ENCODE measurements at places on chromosomes 5 and 9.

DNA sequence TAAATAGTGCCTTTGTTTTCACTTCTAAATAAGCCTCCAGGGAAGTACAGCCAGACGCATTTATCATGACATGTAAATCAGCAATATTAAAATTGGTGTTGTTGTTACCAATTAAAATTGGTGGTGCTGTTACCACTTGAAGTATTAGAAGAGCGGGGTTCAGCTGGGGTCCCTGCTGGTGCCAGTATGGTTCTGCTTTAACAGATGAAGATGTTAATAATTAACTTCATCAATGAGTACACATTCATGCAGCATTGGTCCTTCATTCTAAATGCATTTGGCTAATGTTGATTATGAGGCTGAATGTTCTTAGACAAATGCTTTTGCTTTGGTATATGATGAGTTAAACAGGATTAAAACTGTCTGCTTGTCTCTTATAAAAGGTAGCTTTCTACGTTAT, 67.6 kb upstream of the TMC1 start:
- no peak for DNase-seq

DNA sequence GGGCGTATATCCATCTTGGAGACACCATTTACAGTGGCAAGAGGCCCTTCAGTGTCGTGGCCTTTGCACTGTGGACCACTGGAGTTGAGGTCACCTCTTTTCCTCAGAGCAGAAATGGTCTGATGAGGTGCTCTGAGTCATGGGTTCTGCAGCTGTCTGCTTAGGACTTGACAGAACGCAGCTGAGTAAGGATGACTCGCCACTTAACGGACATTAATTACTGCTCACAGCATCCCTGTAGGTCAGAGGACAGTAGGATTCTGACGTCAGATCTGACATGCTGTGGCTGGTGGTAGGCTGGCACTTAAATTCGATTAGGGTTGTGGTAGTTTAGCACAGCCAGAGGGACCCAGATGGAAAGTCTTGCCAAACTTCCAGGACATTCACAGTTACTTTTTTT, 479.4 kb downstream of the DMAC1 start:
- DNase-seq = no peak

DNA sequence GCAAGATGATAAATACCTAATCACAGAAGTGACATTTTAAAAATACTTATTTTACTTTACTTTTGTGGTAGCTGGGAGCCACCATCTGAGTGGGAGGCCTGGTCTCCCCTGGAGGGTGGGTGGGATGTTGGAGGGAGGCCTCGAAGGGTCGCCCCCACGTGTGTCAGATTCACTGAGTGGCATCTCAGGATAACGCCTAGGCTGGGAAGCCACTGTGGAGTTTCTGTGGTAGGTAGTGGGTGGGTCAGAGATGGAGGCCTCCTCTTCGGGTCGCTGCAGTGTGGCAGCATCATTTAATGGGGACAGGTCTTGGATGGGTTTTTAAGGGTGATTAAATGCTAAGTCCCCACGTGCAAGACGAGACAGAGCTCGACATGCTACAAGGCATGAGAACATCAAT, 1154.8 kb upstream of the CDH18 start:
- no peak for DNase-seq

- DNase-seq = no peak
Observed at GRCh38 chr5:142079306-142079721, 29.3 kb upstream of the NDFIP1 start.

DNA sequence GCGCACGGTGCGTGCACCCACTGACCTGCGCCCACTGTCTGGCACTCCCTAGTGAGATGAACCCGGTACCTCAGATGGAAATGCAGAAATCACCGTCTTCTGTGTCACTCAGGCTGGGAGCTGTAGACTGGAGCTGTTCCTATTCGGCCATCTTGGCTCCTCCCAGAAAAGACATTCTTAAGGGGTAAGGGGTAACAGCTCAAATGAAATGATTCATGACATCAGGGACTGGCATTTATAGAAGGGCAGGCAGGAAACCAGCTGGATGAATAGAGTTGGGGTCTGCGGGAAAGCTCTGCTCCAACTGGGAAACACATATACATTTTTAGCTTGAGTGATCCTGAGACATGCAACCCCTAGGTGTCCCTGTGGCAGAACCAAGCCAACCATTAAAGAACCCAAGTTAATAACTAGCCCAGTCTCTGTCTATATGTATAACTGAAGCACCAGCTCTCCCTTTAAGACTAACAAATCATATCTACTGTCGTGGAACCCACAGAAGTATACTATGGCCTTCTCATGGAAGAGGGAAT, 119.3 kb downstream of the LMNB1 start:
- no peak for DNase-seq

GRCh38 chr5:111223101-111223786, 940 bp upstream of the CAMK4 start:
- DNase-seq = no peak

GRCh38 chr9:102518324-102518723, 476.8 kb upstream of the CYLC2 start:
- DNase-seq = no peak

- no peak for DNase-seq
Observed at GRCh38 chr5:157088342-157088990, 20.4 kb downstream of the HAVCR2 start.

GRCh38 chr9:437066-437465, 222.4 kb downstream of the DOCK8 start:
- DNase-seq = no peak

DNA sequence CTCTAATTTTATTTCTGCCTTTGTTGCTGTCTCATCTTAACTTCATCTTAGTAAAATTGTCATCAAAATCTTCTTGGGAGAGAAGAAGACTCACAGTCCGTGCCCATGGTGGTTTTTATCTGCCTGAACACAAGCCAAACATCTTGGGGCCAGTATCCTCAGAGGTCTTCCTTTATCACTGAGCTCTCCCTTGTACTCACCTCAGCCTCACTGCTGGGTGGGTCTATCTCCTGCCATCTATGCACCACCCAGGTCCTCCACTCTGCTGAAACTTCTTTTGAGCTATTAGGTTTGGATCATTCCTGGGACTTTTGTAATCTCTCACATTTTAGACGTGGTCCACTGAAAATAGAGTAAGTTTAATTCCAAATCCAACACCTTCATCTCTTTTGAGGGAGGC, 116.3 kb upstream of the EPB41L4A start:
- no peak for DNase-seq

Data from stimulated activated CD8-positive, alpha-beta memory T cell treated with anti-CD3 and anti-CD28 coated beads, Interleukin-7, amount 100 ng/mL, for 48 hours (primary cell).